Fibroblast of skin of abdomen (primary cell): ENCODE measurements at places on chromosomes 6 and 20.
A peak's percentile ranks its signal among the peaks of the same experiment; 100 is the strongest.

GRCh38 chr6:40782355-40782754 lies 195.2 kb upstream of the LRFN2 start:
- DNase-seq = no peak

DNA sequence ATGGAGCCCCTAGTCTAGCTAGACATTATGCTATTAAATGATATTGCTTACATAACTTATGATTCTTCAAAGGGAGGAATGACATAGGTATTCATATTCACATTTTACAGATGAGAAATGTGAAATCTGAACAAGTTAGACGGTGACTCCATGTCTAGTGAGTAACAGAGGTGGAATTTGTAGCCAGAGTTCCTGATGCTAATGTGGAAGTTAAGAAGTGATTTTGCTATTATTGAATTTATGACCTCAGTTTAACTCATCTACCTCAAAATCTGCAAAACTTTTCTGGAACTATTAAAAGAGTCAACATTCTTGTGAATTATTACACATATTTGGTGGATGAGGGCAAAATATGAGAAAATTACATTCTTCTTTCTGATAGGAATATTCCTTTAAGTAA lies 347.6 kb upstream of the MMS22L start:
- DNase-seq = peak; percentile 77

- no peak for DNase-seq
Observed at GRCh38 chr6:5723841-5724691, 282.7 kb downstream of the NRN1 start.

DNA sequence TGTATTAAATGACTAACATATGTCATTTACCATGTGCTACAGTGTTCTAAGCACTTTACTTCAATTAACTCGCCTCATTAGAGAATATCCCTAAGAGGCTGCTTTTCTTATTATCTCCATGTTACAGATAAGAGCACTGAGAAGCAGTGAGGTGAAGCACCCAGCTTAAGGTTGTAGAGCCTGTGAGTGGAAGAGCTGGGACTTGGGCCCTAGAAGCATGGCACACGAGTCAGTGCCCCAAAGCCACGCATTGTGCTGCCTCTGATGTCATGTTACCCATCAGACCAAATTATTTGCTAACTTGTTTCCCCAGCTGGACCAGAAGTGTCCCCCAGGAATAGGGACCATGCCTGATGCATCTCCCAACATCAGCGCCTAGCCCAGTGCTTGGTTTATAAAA lies 34.1 kb downstream of the POFUT1 start:
- no peak for DNase-seq

GRCh38 chr20:445514-446336 lies 16.6 kb downstream of the TBC1D20 start:
- DNase-seq = no peak

DNA sequence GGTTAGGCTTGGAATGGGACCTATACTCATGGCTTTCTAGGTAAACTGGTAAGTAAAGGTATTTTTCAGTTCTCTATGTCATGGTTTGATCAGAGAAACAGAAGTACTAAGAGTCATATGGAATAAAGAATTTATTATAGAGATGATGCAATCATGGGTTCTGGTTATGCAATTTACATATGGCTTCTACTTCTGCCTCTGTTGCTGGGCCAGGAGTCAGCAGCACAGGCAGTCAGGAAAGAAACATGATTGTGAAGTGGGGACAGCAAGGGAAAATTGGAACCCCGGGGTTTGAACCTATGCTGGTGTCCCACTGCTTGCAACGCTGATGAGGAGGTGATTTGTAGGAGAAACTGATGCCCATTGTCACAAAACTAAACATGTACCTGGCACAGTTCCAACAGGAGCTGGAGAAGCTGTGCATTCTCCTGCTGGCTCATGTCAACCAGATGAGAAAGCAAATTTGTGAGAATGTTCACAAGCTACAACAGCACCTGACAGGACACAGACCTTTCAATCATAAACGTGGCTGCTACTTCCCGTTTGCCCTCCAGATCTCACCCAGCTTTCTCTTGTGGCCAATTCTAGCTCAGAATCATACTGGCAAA lies 887.1 kb downstream of the TFAP2A start:
- no peak for DNase-seq

DNA sequence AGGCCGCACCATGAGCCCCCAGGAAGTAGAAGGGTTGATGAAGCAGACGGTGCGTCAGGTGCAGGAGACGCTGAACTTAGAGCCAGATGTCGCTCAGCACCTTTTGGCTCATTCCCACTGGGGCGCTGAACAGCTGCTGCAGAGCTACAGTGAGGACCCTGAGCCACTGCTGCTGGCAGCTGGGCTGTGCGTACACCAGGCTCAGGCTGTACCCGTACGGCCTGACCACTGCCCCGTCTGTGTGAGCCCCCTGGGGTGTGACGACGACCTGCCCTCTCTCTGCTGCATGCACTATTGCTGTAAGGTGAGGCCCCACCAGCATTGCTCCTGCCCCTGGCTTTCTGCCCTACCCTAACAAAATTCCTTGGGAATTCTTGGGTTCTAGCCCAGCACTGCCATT lies 13.1 kb downstream of the DNPH1 start:
- DNase-seq = no peak

GRCh38 chr6:146985111-146985510 lies 219.1 kb upstream of the STXBP5 start:
- no peak for DNase-seq

DNA sequence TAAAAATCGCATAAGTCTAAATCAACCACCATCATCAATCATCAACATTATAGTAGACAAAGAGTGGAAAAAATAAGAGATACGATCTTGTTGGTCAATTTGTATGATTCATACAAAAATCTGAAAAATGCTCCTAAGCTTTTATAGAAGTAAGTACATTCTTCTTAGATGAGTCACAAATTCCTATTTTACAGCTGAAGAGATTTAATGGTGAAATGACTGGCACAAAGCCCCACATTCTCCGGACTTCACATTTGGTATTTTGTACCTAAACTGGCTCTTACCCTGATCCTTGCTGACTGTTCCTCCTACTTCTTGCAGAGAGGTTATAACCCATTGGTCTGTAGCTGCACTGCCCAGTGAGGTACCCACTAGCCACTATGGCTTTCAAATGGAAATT lies 29.9 kb upstream of the PREP start:
- peak; percentile 91 for DNase-seq

DNA sequence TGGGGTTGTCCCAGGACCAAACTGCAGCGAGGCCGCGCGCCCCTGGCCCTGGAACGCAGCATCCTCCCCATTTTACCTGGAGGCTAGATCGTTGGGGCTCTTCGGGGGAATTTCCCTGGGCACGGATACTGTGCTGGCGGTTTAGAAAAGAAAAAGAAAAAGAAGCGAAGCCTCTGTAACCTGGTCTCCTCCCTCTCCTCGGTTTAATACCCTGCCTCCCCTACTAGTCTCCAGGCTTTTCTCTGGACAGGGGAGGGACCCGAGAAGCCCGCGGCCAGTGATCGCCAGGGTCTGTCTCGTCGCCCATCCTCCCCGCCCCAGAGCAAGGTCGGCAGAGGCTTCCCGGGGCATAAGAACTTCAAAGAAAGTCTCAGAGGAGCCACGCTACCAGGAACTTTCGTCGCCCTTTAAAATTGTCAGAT lies 6.1 kb upstream of the LAMP5 start:
- DNase-seq = no peak

GRCh38 chr6:32491700-32492099 lies 38.4 kb downstream of the HLA-DRB5 start:
- DNase-seq = no peak

- peak; percentile 99 for DNase-seq
Observed at GRCh38 chr20:35616465-35617396, 1.1 kb downstream of the SPAG4 start.

GRCh38 chr20:29690274-29690673 lies 1567.2 kb upstream of the DEFB115 start:
- no peak for DNase-seq

GRCh38 chr6:92231171-92231701 lies 1188.1 kb downstream of the EPHA7 start:
- no peak for DNase-seq

DNA sequence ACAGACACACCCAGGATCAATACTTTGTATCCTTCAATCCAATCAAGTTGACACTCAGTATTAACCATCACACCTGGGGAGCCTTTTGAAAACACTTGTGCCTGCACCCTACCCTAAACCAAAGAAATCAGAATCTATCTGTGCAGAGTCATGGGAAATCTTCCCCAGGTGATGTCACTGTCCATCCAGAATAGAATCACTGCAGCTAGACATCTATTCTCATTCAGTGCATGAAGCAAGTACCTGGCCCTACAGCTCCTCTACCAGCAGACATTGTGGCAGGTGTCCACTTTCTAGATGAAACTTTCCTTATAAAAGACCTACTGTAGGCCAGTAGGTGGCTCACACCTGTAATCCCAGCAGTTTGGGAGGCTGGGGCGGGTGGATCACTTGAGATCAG lies 262.4 kb upstream of the MARCKS start:
- no peak for DNase-seq

GRCh38 chr6:43993881-43994523 lies 133.2 kb downstream of the MRPL14 start:
- no peak for DNase-seq
